ENCODE measurements at places on chromosomes 2 and 18. TPM values are rescaled to one million over a fixed set of nuclear protein-coding genes. Genes with fewer than 3 reads are reported as not detected.

PLEKHH2 gene
- total RNA-seq = 20.5 TPM

SLC4A5 gene
- 4.7 TPM for total RNA-seq

ACADL gene
- total RNA-seq = 3.8 TPM

STPG4 gene
- 0.20 TPM for total RNA-seq

LYPD6 gene
- total RNA-seq = 30.1 TPM

GATA6 gene
- total RNA-seq = 94.2 TPM

CPS1 gene
- 5.5 TPM for total RNA-seq

CNTNAP5 gene
- total RNA-seq = 31.7 TPM

IL1R1 gene
- 51.9 TPM for total RNA-seq

ZFAND2B gene
- 52.6 TPM for total RNA-seq

GALNT14 gene
- total RNA-seq = 7.6 TPM

SKOR2 gene
- not detected for total RNA-seq

FAM237A gene
- not detected for total RNA-seq

ITSN2 gene
- 49.6 TPM for total RNA-seq

CAPN14 gene
- 0.14 TPM for total RNA-seq

UGT1A3 gene
- 0.86 TPM for total RNA-seq

AMER3 gene
- total RNA-seq = 0.03 TPM

PLCD4 gene
- 0.49 TPM for total RNA-seq

ARHGAP15 gene
- 10.0 TPM for total RNA-seq

NAT8 gene
- 2.4 TPM for total RNA-seq

OTOS gene
- total RNA-seq = not detected

FIGN gene
- total RNA-seq = 5.9 TPM

TUBA4B gene
- total RNA-seq = not detected

TFCP2L1 gene
- 73.0 TPM for total RNA-seq

RNF144A gene
- total RNA-seq = 15.4 TPM

CNDP1 gene
- total RNA-seq = 4.0 TPM

SCN9A gene
- total RNA-seq = 6.8 TPM

CCDC85A gene
- total RNA-seq = 1.8 TPM

TUBA3E gene
- not detected for total RNA-seq

SPP2 gene
- not detected for total RNA-seq

VWA3B gene
- total RNA-seq = 0.58 TPM

C1QL2 gene
- not detected for total RNA-seq

MERTK gene
- total RNA-seq = 20.4 TPM

POTEF gene
- not detected for total RNA-seq

CWC22 gene
- 13.6 TPM for total RNA-seq

SH2D6 gene
- 9.9 TPM for total RNA-seq

PELI1 gene
- 53.5 TPM for total RNA-seq

STARD7 gene
- 117 TPM for total RNA-seq

CLEC4F gene
- 0.17 TPM for total RNA-seq

MATN3 gene
- total RNA-seq = 0.89 TPM

ETAA1 gene
- total RNA-seq = 13.9 TPM

USP40 gene
- total RNA-seq = 48.1 TPM

CIB4 gene
- not detected for total RNA-seq

Data from mucosa of gallbladder (tissue), 1 donor.